ENCODE measurements at places on chromosomes 4 and X.

DNA sequence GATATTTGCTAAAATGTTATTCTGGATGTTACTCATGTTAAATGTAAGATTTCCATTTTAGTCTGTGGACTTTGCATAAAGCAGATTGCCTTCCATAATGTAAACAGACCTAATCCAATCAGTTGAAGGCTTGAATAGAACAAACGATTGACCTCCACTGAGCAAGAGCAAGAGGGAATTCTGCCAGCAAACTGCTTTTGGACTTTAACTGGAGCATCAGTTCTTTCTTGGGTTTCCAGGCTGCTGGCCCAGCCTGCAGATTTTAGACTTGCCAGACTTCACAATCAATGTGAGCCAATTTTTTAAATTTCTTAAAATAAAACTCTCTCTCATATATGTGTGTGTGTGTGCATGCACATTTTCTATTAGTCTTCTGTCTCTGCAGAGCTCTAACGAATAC, 1248.8 kb downstream of the ADGRL3 start:
- no peak for DNase-seq

DNA sequence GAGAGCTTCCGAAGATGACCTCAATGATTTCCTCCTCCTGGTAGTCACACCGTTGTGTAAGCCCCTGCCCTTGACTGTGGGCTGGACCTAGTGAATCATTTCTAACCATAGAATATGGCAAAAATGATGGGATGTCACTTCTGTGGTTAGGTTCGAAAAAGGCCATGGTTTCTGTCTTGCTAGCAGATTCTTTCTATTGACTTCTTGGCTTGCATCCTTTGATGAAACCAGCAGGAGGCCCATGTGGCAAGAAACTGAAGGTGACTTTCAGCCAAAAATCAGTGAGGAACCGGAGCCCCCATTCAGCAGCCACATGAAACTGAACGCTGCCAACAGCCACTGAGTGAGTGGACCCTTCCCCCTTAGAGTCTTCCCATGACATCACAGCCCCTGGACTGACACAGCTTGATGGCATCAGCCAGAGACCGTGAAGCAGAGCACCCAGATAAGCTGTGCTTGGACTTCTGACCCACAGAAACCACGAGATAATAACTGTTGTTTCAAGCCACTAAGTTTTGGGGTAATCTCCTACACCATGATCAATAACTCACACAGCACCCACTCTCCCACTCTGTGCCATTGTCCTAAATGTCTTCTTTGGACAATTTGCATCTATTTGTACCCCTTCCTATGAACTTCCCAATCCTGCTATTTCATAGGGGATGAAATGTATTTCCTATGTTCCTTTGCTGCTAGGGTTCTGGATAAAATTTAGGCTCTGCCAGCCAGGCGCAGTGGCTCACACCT, 148.0 kb upstream of the STX18 start:
- DNase-seq, result no peak

- DNase-seq, result no peak
Measured at GRCh38 chr4:84901740-84902281, 64.7 kb downstream of the WDFY3 start.

GRCh38 chr4:86497980-86498862, 95.9 kb upstream of the PTPN13 start:
- peak; percentile 45 for DNase-seq

DNA sequence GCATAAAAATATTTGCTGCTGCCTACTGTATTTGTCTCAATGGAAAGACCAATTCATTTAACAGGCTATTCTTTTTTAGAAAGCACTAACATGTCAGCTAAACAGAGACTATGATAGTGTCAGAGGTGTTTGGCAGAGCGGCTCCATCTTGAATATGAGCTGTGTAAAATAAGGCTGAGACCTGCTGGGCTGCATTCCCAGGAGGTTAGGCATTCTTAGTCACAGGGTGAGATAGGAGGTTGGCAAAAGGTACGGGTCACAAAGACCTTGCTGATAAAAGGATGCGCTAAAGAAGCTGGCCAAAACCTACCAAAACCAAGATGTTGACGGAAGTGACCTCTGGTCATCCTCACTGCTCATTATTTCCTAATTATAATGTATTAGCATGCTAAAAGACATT, 41.8 kb downstream of the NPY5R start:
- no peak for DNase-seq

- no peak for DNase-seq
Measured at GRCh38 chrX:112368371-112368770, 285.8 kb upstream of the TRPC5 start.
